ENCODE measurements at places on chromosomes 3 and 15.

- no peak for DNase-seq
Observed at GRCh38 chr3:140204271-140204984, 269.4 kb downstream of the CLSTN2 start.

DNA sequence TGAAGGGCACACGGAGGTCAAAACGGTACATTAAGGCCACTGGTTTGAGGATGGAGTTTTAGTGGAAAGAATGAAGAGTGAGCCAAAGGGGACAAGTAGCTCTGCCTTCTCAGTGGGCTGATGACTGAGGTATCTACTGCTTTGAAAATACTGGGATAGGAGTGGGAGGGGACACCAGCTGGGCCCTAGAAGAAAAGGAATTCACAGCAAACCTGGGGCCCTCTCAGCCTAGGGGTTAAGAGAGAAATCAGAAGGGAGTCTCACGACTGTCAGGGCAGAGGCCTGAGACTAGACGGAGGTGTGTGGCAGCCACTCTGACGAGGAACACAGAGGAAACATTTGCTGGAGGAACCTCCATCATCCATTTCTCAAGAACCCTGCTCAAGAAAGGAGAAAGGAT, 75.1 kb downstream of the TNIK start:
- no peak for DNase-seq

DNA sequence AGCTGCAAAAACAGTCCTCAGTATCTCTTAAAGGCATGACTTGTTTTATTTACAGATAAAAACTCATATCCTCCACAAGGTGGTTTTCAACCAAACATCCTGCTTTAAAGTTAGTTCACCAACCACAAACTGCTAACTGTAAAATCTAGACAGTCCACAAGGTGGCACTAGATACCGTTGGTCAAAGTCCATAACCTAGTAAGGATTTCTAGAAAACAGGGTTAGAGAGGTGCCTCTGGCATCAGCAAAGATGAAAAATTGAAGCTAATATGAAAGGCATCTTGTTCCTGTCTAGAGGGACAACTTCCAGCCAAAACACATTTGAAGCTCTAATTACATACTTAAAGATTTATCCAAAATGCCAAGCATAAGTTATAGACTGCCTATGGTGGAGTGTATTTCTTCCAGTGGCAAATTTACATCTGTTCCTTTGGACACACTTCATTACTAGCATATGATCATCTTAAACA, 56.0 kb downstream of the ZMAT3 start:
- peak; percentile 37 for DNase-seq

- DNase-seq: no peak
Observed at GRCh38 chr15:77042245-77042919, 28.5 kb downstream of the TSPAN3 start.

GRCh38 chr3:129557548-129557894, 14.5 kb downstream of the H1-8 start:
- no peak for DNase-seq

- no peak for DNase-seq
Observed at GRCh38 chr3:37041546-37042195, 48.4 kb downstream of the MLH1 start.

GRCh38 chr3:59249004-59249403, 199.2 kb upstream of the CFAP20DC start:
- no peak for DNase-seq

DNA sequence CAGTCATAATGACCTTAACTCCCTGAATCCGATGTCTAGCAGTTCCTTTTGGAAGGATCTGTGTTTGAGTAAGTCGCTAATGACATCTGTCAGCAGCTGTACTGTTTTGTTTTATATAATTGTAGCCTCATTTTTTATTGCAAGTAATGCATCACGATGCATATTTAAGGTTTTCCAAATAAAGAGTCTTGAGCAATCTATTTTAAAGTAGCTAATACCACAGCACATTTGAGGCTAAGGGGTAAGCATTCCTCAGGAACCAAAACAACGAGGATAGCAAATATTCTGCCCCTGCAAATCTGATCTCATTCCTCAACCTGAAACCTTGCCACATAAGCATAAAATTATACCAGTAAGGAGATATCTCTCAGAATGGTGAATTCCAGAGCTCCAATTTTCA, 98.7 kb downstream of the TBC1D5 start:
- no peak for DNase-seq

- no peak for DNase-seq
Observed at GRCh38 chr3:40642812-40643211, 118.1 kb downstream of the ZNF621 start.
